CD8-positive, alpha-beta T cell (primary cell): ENCODE measurements at places on chromosomes 16 and 17. TPM values are rescaled to one million over a fixed set of nuclear protein-coding genes. Genes with fewer than 3 reads are reported as not detected.

C17orf78 gene
- not detected for total RNA-seq

DNA sequence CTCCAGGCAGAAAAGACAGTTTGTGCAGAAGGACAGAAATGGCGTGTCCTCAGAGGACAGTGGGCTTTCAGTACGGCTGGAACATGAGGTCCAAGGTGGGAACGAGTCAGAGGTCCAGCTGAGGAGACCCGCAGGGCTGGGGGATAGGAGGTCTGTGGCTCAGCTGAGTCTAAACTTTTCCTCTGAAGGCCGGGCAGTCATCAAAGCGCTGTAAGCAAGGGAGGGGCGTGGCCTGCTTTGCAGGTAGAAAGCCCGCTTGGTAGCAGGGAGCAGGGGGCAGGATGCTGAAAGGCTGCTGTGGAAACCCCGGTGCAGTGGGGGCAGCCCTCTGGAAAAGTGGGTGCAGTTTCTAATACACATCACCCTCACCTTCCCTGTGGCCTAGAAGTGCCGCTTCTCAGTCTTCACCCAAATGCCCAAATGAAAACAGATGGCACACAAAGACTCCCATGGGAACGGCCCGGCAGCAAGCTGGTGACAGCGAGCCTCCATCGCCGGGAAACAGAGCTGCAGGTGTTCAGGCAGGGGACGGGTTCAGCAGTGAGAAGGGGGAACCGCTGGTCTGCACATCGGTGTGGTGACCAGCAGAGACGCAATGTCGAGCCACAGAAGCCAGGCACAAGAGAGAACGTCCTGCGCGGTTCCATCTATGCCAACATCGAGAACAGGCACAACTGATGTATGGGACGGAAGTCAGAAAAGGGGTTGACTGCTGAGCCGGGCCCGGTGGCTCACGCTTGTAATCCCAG is 12.2 kb upstream of the OSGIN1 start:
- no peak for DNase-seq

GRCh38 chr17:8324132-8324531 is 14.1 kb downstream of the ARHGEF15 start:
- DNase-seq: no peak

- DNase-seq: no peak
These were observed 2.8 kb upstream of the RPS15A start for GRCh38 chr16:18792836-18793433.

DNA sequence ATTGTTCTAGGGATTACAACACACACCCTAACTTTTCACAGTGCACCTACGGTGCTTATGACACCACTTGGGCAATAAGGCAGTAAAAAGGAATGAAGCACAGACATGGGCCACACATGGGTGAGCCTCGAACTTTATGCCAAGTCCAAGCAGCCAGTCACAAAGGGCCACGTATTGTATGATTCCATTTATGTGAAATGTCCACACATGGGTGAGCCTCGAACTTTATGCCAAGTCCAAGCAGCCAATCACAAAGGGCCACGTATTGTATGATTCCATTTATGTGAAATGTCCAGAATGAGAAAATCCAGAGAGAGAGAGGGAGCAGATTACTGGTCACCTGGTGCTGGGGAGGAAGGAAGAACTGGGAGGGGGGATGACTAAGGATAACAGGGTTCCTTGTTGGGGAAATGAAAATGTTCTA is 22.2 kb downstream of the RMI2 start:
- no peak for DNase-seq
